ENCODE measurements at places on chromosomes 16 and 17.

DNA sequence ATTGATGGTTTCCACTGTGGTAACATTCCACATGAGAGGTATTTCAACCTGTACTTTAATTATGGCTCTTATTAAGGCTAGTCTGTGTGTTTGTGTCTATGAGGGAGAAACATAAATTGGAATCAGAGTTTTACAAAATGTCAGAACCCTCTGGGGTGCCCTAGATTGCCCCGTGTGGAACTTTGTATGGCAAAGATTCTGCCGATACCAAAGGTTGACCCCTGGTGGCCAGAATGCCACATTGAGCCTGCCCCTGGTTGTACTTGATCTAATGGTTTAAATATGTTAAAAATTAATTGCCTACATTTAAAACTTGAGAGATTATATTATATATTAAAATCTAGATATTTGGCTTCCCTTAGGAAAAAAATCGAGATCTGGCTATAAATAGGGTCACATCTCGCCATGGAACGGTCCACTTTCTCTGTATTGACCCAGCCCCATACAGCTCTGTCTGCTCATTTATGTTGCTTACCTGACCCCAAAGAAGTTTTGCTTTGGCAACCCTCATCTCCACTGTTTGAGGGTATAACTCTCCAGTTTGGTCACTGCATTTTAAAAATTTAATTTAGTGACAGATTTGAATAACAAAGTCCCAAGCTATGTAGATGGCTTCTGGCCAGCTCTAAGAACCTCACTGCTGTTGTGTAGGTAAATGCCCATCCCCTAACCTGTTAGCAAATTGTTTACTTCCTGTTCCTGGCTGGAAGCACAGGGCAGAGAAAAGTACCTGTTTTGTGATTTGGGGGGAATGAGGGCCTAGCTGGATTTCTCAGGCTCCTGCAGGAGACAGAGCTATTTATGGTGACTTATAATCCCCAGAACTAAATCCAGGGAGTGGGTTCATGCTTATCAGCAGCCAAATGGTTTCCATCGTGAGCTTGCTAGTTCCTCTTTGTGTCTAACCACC lies 95.0 kb downstream of the PLCG2 start:
- peak; percentile 20 for DNase-seq

DNA sequence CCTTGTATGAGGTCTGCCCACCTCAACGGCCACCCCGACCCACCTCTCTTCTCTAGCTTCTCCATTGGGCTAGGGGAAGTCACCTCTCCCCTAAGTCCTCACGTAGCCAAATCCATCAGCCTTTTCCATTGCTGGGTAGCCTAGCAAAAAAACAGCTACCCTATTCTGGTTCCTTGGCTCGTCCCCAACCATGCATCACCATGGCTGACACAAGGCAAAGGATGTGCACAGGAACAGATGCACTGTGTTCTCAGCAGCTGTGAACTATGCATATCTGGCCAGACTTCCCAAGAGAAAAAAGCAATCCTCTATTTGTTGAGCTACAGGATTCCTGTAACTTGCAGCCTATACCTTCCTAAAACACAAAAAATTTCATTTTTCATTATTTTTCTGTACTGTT lies 22.0 kb upstream of the FLCN start:
- DNase-seq: no peak

GRCh38 chr17:29615492-29616299 lies 7.0 kb downstream of the CORO6 start:
- peak; percentile 82 for DNase-seq

- no peak for DNase-seq
These were observed 79.5 kb upstream of the DHX40 start for GRCh38 chr17:59485946-59486345.

DNA sequence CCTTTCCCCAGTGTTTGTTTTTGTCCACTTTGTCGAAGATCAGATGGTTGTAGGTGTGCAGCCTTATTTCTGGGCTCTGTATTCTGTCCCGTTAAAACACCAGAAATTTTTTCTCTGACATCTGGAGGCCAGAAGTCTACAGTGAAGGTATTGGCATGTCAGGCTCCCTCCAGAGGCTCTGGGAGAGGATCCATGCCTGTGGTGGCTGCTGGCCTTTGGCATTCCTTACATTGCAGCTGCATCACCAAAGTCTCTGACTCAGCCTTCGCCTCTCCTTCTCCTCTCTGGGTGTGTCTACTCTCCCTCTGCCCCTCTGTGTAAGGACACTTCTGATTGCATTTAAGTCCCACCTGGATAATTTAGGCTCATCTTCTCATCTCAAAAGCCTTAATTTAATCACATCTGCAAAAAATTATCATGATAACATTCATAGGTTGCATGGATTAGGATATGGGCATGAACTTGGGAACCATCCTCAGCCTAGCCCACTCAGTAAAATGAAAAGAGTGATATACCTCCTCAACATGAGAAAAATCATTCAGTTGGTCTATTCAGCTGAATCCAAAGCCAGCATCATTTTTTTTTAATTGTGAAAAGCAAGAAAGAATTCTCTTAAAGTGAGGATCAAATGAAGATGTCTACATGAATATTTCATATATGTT lies 78.0 kb downstream of the MAP2K6 start:
- peak; percentile 81 for DNase-seq

- no peak for DNase-seq
These were observed 3.7 kb downstream of the RHBDL3 start for GRCh38 chr17:32269377-32269776.

DNA sequence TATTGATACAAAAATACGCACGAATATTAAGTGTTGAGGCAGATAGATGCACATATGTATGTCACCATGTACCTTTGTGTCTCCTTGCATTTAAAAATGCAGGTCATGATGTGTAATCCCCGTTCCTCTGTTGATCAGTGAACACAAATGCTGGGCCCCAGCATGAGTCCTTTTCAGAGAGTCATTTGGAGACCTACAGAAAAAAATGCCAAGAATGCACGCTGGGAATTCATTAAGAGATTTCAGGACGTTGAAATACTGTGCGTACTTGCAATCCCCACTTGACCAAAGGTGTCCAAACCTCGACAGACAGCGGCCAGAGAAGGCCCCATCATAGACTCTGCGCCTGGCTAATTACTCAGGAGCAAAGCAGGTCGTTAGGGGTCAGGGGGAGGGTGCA lies 496.0 kb downstream of the MAF start:
- DNase-seq: no peak

GRCh38 chr16:57349212-57350031 lies 9.2 kb upstream of the CCL22 start:
- no peak for DNase-seq

DNA sequence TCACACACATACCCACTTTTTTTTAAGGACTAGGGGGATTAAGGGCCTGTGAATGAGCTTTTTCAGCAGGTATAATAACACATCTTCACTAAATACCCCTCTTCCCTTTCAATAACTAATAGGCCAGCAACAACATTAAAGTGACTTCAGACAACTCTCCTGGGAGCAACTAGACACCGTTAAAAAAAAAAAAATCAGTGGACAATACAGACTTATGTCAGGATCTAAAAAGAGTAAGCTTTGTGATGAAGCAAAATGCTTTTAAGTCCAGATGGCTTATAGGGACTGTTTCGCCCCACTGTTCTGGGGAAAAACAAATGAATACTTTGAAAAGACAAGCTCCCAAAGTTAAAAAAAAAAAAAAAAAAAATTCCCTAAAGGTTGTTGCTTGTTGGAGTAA lies 29.0 kb downstream of the SPAG9 start:
- DNase-seq: no peak

GRCh38 chr17:82898976-82899514 lies 59.2 kb upstream of the ZNF750 start:
- no peak for DNase-seq

DNA sequence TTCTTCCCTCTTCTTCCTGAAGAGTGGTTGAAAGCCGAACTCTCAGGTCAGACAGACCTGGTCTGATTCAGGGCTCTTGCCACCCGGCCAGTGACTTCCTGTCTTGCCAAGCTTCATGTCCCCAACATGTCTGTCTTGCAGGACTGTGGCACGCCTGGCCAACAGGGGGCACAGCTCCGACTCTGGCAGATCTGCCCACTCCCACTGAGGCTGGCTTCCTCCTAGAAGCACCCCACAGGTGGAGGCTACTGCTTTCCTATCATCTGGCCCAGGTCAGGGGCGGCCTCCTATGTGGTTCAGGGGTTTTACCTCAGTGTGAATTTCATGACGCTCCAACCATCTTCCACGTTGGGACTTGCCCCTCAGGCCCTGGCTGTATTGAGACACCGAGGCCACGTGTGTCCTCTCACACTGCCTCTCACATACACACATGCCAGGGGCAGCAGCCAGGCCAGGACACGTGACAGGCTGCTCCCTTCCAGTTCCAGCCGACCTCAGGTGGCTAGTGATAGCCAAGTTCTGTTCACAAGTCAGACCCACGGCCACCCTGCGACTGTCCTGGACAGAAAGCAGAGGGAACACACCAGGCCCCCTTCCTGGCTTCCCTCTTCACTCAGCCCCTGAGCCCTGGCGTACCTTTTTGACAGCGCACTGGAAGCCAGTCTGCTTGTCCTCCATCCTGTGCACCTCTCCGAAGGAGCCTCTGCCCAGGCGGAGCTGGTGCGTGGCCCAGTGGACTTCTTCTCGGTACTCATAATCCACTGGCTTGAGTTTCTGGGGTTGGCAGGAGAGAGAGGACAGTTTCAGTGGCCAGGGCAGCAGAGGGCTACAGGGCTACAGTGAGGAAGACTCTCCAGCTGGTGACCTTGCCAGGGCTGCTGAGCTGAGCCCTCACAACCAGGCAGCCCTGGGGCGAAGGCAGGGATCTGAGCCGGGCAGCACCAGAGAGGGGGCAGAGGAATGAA lies 22.6 kb upstream of the SPATA32 start:
- no peak for DNase-seq

DNA sequence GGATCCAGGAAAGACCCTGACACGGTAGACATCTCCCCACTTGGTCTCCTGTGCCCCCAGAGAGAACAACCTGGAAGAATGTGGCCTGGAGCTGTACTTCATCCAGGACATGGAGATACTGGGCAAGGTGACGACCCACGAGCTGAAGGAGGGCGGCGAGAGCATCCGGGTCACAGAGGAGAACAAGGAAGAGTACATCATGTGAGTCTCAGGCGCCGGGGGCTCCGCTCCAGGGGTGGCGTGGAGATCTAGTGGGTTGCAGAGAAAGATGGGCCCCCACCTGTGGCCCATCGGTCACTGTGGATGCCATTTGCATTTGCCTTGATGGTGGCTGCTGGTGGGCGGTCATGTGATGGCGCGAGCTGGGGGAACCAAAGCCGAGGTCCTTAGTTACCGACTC lies 14.9 kb upstream of the CLEC18A start:
- DNase-seq: no peak

DNA sequence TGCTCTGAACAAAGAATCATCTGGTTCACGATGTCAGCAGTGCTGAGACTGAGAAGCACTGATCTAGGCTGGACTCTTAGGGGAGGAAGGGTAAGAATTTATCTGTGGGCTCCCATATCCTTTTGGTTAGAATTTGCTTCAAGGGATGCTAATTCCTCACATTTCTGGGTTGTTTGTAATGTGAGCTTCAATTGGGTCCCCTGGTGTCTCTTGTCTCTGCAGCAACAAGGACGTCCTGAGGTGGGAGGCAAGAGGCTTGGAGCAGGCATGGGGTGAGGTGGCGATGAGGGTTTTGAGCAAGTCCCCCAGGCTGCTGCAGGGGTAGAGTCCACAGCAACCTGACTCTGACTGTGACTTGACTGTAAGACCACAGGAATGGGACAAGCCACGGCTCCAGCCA lies 213.8 kb upstream of the NLRP1 start:
- no peak for DNase-seq

DNA sequence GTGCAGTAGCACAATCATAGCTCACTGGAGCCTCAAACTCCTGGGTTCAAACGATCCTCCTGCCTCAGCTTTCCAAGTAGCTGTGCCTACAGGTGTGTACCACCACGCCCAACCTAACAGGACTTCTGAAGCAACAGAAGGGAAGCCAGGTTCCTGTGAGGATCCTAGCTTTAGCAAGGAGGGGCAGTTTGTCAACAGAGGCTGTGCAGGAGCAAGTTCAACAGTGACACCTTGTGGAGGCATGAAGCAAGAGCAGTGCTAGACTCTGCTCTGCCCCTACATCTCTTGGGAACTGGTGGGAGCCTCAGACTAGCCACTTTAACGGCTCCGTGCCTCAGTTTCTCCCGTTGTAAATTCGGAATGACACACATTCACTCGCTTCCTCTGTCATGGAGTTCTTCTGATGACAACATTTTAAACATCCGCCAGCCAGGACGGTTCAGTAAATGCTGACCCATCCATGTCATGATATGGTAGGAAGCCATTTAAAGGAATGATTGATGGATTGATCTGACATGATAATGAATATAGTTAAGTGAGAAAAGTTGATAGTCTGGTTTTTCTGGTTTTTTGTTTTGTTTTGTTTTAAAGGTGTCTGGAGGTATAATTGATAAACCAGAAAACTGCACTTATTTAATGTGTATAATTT lies 218.7 kb downstream of the MRTFB start:
- no peak for DNase-seq

- DNase-seq: no peak
These were observed 745.2 kb downstream of the WWOX start for GRCh38 chr16:78844682-78845081.

- DNase-seq: no peak
These were observed 58.8 kb downstream of the RPTOR start for GRCh38 chr17:80603396-80603795.

DNA sequence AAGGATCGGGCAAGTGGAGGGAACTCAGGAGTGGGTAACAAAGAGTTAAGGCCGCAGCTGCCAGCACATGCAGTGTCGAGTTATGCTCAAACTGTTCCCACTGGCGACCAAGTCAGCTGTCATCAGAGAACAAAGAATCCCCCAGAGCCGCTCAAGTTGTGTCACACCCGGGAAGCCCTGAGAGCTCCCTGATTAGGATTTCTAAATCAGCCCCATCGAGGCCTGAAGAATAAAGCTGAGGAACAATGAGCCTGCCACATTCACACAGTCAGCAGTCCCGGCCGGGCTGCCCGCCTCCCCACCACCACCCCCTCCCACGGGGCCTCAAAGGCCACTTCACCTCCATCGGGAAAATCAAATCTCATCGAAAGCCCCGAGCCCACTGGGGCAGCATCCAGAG lies 84.5 kb downstream of the SOX9 start:
- DNase-seq: no peak

DNA sequence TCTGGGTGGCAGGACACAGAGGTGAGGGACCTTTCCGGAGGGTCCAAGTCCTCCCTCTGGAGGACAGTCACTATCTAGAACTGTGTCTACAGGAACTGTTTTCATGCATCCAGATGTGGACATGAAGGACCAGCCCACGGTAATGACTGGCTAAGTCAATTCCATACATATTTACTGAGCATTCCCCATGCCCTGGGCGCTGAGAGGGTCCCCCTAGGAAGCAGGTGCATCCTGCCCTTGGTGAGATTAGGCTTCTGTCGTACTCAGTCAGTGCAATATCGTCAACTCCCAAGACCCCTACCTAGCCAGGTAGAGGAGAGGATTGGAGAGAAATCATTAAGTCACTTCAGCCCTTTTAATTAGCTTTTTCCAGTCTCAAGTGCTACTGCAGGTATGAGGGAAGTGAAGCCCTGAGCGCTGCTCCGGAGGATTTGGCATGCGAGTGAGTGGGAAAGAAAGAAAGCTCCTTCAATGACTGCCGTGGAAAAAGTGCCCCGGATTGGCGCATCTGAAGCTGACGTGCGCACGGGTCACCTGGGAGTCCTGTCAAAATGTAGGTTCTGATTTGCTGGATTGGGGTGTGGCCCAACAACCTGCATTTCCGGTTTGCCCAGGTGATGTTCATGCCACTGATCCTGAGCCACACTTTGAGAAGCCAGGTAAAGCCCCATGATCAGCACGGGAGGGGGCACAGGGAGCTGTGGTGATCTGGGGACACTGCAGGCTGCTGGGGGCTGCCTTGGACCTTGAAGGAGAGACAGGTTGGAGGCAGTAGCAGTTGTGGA lies 367.4 kb upstream of the TNRC6C start:
- DNase-seq: no peak
